Suprapubic skin (tissue), 4 donors: ENCODE measurements at places on chromosomes 1 and 21. TPM values are rescaled to one million over a fixed set of nuclear protein-coding genes. Genes with fewer than 3 reads are reported as not detected.

NUP210L gene
- total RNA-seq = not detected

CD52 gene
- 11.4 TPM for total RNA-seq

DNA sequence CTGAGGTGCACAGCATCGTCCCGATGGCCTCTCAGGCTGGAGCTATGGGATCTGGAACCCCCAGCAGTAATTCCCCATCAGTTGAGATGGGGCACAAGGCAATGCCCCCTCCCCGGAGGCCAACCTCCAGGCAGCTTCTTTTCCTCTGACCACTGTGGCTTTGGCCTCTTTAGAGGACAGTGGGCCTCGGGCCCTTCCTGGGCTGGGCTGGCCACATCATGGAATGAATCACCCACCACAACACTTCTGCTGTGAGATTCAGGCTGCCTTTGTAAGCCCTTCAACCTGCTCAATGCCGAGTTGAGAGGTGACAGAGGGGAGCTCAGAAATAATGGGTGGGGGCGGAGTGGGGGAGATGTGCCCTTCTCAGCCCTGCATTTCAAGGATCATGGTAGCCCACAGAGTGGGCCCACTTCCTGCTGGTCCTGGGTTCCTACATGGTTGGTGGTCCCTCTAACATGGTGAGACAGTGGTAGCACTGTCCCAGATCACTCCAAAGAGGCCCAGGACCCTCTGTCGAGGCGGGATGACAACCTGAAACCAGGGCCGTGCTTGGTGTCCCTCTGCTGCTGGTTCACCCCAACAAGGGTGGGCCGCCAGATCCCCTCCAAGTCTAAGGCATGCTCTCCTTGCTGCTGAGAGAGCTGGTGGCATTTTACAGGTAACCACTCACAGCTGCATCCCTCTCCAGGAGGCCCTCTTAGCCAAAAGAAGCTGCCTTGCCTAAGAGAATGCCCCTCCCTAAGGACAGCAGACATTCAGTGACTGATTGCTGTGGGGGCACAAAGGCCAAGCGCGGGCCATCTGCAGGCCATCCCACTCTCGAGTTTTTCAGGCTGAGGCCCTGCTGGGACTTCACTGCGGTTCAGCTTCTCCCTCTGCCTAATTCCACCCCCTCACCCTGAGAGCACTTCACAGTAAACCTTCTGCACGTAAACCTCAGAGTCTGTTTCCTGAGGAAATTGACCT, 29.7 kb upstream of the EVA1B start:
- DNase-seq = no peak

DNA sequence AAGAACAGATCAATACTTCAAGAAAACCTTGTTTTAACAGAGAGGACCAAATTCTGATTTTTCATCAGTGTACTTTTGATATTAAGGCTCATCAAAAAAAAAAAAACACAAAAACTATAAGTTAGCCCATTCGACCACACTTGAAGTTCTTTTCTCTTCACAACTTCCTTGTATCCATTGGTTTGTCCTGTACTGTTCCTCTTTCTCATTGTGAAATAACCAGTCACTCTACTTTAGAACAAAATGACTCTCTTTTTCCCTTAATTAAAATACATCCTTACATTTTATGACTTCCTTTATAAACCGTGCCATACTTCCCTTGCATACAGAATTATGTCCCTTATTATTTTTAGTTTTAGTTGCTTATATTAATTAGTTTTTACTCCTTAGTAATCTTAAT, 8.4 kb downstream of the QSOX1 start:
- no peak for DNase-seq

DNA sequence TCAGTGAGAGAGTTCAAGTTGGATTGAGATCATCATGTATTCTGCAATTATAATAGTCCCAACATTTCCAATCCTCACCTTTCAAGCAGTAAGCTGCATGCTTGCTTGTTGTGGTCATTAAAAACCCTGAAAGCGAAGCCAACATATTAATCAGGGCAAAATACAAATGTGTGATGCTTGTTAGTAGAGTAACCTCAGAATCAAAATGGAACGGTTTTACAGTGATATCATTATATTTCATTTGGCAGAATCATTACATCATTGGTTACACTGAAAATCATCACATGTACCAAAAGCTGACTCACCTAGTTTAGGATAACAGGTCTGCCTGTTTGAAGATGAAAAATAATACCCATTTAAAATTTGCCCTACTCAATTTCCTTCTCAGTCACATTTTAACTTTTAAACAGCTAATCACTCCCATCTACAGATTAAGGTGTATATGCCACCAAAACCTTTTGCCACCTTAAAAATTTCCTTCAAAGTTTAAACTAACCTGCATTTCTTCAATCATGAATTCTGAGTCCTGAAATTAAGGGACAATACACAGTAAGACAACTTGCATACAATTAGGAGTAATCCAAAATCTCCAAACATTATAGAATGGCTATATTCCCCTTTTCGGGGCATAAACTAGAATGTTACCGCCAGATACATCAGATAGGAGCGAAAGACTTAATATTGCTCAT, 3.5 kb downstream of the GAS5 start:
- DNase-seq = no peak

DNA sequence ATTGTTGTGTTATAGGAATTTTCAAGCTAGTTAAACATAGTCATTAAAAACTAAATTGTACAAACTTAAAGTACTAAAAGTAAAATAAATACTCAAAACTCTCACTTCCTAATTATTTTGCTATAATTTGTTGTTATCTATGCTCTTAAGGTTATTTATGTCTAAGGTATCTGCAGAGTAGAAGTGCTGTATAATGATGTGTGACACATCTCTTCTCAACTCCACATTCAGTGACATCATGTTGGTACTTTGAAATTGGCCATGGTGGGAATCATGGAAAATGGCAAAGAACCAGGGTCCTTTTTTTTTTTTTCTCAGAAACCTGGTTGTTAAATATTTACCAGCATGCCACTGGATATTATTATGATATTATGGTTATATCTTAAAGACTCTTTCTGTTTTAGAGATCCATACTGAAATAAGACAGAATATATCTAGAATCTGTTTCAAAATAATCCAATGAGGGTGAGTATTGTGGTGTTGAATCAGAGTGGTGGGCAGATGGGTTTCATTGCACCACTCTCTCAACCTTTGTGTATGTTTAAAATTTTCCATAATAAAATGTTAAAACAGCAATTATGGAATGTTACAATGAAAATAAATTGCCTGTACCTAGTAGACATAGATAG, 22.4 kb downstream of the LRRC8B start:
- DNase-seq = no peak

DNA sequence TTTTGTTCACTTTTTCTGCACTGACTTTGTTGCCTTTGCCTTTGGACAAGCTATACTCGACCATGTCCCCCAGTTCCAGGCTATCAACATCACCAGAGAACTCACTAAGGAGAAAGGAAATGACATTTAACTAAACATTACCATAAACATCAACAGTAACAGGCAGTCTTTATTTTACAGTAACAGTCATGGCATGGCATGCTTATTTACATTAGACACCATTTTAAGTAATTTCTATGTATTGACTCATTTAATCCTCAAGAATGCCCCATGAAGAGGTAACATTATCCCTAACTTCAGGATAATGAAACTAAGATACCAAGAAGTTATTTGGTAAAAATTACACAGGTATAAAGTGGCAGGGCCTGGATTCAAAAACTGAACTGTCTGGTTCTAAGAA, 8.7 kb upstream of the NRAS start:
- no peak for DNase-seq
